ENCODE measurements at places on chromosomes 6 and 20.

DNA sequence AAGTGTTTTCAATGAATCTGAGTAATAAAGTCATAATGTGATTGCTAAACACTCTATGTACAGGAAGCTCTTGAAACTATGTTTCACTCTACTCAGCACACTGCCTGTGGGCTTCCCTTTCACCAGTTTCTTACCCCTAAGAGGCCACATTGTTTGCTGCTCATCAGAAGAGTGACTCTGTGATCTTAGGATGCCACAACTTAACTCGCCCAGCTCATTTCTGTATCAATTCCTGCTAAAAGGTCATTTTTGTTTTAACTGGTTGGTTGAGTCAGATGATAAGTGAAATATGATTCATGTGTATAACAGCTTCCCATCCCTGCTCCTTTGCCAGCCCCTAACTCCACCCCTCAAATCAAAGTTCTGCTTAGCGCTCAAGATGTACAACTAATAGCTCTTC is 9.8 kb upstream of the NDUFAF4 start:
- DNase-seq: no peak

DNA sequence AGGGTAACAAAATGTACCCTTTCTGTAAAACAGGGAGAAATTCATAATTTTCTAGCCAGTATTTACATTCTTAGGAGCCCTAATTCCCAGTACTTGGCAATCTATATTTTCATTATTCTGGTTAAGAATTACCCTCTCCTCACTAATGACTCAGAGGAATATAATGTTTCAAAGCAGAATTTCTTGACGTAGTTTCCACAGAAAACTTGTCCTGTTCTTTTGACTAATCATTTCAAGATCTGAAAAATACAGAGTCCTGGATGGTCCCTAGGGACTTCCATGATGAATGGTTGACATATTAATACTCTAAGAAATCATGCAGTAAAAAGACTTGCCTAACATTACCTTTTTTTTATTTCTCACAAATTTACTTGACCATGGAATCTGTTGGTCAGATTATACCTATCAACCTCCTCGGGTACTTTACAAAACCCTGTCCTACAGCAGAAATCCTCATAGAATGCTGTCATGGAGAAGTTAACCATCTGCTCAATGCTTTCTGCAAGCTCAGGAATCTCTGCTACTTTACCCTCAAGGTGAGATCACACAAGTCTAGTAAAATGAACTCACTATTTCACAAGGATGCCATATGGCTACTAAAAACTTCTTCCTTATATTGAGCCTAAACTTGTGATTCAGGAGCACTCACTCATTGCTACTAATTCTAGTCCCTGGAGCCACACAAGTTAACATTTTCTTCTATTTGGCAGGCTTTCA is 202.1 kb upstream of the CNR1 start:
- no peak for DNase-seq

DNA sequence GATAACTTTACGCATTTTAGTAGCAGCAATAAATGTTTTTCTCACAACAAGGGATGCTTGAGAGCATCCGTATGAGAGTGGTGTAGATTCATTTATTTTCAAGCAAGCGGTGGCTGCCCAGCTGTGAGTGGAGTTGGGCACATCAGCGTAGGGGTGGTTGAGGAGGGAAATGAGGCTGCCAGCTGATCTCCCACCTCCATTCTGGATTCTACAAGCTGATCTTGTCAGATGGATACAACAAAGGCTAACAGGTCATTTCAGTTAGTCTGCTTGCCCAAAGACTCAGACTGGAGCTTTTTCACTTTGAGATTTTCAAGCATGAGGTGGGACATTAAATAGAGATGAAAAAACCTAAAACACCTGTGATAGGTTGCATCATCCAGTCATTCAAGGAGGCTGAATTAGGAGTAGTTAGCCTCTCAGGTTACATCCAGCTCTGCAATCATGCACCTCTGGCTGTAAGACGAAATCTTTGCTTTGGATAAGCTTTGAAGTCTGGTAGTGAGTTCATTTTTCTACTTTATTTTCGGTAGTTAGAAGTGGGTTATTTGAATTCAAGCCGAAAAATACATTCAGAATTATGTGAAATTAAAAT is 1.9 kb upstream of the BACH2 start:
- no peak for DNase-seq

- no peak for DNase-seq
These were observed 44.1 kb downstream of the PTK7 start for GRCh38 chr6:43120101-43120763.

DNA sequence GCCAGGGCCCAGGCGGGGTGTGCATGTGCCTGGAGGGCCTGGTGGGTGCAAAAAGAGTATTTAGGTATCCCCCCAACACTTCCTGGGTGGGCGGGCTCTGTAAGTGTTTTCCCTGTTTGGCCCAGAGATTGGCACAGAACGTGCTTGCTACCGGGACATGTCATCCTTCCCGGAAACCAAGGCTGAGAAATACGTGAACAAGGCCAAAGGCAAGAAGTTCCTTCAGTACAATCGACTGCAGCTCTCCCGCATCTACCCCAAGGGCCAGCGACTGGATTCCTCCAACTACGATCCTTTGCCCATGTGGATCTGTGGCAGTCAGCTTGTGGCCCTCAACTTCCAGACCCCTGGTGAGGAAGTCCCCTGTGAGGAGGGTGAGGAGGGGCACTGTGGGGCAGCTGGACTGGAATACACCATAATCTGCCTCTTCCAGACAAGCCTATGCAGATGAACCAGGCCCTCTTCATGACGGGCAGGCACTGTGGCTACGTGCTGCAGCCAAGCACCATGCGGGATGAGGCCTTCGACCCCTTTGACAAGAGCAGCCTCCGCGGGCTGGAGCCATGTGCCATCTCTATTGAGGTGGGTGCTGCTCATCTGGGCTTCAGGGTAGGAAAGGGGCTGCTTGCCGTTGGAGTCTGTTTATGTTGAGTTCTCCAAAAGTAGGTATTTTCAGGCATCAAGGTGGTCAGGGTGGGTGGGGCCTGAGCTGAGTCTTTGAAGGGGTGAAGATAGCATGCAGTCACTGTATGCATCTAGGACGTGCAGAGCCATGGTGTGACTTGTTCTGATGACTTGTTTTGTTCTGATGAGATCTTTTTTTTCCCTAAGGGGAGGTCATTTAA is 35.2 kb downstream of the PLCG1 start:
- DNase-seq: no peak

DNA sequence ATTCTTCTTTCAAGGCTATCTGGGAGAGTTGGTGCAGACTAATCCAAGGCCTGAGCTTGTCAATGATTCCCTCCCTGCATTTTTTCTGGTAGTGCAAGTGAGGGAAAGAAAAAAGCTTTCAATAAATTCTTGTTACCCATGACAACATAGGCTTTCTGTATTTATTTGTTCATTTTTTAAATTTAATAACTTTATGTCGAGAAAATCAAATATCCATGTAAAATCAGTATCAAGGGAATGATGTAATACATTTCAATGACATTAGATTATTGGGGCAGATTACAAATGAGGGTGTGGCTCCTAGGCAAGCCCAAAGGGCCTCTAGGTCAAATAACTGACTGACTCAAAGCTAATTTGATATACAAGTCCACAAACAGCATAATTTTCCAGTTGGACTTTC is 104.0 kb downstream of the GJA1 start:
- no peak for DNase-seq

GRCh38 chr6:47235964-47236760 is 73.5 kb downstream of the TNFRSF21 start:
- no peak for DNase-seq

DNA sequence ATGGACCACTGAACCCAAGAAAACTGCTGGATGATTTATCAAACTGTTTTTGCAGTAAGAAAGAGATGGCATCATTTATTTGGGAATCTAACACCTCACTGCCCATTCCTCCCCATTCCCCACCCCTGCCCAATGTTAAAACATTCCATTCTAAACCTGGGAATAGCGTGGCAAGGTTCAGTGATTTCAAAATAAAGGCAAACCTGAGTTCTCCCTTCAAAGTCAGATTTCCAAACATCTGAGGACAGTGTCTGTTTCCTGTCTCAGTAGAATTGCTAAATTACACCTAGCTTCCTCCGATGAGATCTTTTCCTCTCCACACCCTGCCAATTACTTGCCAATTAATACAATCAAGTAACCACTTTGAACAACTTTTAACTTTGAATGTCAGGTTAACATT is 127.4 kb upstream of the ARMC2 start:
- DNase-seq: no peak

DNA sequence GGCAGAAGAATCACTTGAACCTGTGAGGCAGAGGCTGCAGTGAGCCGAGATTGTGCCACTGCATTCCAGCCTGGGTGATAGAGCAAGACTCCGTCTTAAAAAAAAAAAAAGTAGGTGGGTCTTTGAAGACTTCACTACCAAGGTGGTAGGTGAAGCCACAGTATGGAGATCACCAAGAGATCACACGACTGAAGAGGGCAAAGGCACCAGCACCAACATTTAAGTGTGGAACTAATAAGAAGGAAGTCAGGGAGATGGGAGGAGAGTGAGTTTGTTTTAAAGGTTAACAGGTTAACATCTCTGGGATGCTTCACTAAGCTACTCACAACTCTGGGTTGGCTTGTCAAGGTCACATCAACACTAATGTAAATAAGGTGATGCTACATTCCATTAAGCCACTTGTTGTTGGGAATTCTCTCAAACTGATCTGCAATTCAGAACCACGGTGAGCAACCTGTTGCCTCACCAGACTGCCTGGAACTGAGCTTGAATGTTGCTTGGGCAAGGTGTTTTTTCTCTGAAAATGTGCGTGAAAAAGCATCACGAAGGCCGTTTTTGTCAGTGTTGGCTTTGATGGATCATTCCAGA is 48.7 kb downstream of the KCTD20 start:
- no peak for DNase-seq

GRCh38 chr6:69827276-69827893 is 30.6 kb upstream of the LMBRD1 start:
- no peak for DNase-seq

DNA sequence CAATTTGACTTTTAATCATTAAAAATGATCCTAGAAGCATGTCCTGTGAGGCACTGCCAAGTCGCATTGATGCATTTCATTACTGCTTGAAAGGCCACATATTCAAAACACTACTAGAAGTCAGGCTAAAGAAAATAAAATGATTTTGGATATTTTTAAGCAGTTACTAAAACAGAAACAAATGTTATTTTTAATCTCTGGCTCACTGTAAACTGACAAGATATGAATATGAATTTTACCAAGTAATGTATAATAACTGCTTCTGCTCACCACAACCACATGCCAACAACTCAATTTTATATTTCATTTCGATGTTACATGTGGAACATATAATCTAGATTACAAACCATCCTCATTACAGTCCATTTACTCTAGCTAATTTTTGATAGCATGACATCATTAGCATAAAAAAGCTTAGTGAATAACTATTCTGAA is 90.6 kb downstream of the ATXN1 start:
- DNase-seq: no peak

Measured in substantia nigra (tissue), 51 donors.